ENCODE measurements at places on chromosomes 6 and 20.

GRCh38 chr6:41353333-41353732 lies 17.9 kb downstream of the NCR2 start:
- no peak for DNase-seq

GRCh38 chr6:6058054-6058444 lies 51.3 kb upstream of the NRN1 start:
- DNase-seq, result no peak

DNA sequence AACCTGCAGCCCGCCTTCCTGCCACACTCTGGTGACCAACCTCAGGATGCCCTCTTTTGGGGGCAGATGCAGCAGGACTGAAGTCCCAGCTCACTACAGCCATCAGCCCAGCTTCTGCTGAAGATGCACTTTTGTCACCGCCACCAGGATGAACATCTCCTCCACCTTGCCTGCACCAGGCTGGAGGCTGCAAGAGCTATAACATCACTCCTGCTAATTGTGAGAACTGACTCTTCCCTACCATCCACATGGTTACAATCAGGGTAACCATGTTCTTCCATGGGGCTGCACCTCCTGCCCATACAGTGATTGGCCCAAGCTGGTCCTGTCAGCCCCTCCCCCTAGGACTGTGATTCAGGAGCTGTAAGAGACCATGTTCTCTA lies 2.0 kb upstream of the ACTL10 start:
- no peak for DNase-seq

GRCh38 chr6:20028143-20028542 lies 184.1 kb downstream of the MBOAT1 start:
- DNase-seq, result no peak

GRCh38 chr20:35398660-35399144 lies 13.1 kb downstream of the UQCC1 start:
- no peak for DNase-seq

DNA sequence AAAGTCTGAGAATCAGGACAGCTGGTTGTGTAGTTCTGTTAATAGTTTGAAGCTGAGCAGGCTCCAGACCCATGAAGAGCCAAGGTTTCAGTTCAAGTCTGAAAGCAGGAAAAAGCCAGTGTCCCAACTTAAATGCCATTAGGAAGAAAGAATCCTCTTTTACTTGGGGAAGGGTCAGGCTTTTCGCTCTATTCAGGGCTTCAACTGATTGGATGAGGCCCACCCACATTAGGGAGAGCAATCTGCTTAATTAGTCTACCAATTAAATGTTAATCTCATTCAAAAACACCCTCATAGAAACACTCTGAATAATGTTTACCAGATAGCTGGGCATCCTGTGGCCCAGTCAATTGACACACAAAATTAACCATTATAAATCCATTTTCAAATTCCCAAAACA lies 462.2 kb downstream of the EPM2A start:
- no peak for DNase-seq

DNA sequence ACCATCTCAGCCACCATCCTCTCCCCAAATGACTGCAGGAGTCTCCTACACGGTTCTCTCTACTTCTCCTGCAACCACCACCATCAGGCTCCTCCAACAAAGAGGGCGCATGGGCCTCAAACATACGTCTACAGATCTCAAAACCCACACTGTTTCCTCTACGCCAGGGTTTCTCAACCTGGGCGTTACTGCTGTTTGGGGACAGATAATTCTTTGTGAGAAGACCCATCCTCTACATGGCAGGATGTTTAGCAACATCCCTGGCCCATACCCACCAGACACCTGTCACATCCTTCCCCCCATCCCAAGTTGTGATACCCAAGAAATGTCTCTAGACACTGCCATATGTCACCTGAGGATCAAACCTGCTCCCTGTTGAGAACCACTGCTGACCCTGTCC lies 45.0 kb downstream of the ELMO2 start:
- DNase-seq, result no peak

DNA sequence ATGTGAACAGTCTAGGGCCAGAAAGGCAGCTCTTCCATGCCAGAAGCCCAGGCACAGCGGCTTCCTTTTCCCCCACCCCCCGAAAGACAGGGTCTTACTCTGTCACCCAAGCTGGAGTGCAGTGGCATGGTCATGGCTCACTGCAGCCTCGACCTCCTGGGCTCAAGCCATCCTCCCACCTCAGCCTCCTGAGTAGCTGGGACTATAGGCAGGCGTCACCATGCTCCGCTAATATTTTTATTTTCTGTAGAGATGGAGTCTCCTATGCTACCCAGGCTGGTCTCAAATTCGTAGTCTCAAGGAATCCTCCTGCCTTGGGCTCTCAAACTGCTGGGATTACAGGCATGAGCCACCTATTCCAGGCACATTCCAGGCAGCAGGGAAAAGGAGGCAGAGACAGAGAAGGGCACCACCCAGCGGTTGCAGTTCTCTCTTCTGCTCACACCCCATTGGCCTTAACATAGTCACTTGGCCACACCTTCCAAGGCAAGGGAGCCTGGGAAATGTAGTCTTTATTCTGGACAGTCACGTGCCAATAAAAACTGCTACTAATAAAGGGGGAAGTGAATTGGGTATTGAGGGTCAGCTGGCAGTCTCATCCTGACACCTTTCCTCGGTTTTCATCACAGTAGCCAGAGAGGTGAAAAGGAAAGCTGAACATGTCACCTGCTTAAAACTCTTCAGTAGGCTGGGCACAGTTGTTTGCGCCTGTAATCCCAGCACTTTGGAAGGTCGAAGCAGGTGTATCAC lies 205.9 kb downstream of the ZMYND8 start:
- DNase-seq, result peak; percentile 26

DNA sequence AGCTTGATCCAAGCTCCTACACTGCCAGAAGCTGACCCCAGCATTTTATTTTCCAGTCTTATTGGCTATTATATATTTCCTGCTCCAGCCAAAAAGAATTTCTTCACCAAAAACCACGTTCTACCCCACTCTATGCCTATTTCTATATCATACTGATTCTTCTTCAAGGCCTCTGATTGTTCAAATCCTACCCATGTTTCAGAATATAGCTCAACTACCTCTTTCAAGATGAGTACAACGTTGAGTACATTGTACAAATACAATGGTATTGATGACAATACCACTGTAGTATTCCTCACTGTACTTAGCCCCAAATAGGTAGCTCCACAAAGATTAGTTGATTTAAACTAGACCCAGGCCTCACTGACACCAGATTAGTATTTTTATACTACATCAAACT lies 31.0 kb downstream of the ASCC3 start:
- DNase-seq, result no peak

DNA sequence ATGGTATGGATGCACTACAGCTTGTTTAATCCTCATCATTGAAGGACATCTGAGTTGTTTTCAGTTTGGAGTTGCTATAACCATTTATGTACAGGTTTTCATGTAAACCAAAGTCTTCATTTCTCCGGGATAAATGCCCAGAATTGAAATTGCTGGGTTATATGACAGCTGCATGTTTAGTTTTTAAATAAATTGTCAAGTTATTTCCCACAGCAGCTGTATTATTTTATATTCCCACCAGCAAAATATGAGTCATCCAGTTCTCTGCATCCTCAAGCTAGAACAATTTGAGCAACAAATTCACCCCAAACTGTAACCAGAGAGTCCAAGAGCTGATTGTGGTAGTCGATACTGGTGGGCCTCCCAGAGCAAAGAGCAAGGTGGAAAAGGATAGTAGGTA lies 161.0 kb upstream of the PRND start:
- no peak for DNase-seq

DNA sequence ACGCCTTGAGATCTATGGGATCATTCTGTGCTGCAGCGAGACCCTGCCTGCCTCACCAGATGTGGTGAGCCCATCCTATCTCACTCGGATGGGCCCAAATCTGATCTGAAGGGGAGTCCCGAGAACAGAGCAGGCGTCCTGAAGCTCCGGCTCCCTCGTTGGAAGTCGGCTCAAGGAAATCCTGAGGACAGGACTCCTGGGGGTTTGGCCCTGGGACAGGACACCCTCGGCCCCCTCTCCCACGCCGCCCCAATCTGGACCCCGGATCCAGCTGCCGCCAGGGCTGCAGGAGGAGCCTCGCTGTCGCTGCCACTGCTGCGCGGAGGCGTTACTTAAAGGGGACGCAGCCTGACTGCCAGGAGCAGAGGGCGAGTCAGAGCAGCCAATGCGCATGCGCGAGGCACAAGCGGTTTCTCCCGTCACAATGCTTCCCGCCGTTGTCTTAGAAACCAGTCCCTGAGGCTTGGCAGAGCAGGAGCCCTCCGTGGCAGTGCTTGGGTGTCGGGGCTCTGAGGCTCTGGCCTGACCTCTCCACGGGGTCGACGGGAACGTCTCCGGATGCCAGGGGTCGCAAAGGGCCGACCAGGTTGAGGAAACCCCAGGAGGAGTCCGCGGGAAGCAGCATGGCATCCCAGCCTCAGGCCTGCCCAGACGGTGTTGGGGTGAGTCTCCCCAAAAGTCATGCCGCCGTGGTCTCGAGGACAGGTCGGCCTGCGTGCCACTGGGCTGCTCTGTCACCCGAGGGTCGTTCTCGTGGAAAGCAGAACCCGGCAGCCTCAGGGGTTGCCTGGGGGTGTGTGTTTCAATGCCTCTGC lies 1567.8 kb upstream of the DEFB115 start:
- no peak for DNase-seq

GRCh38 chr6:1952740-1953360 lies 292.6 kb downstream of the GMDS start:
- no peak for DNase-seq

DNA sequence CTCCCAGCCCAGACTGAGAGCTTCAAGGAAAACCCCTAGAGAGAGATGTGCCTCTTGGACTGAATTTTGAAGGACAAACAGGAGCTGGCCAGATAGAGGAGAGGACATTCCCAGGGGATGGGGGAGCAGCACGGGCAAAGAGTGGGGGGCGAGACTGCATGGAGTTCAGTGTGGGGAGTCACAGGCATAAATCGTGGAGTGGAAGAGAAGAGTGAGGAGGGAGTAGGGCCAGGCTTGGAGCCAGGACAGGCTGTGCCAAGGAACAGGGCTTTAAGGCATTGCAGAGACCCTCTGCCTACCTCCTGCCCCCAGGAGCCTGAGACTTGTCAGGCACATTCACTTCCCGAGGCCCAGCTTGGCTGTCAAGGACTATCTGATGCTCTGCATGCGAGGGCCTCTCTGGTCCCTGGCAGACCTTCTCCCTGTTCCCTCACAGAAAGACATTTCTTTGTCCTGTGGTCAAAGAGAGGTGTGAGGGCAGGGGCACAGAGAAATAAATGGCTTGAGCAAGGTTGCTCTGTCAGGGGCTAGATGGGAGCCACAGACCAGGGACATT lies 5.2 kb upstream of the SLC22A7 start:
- DNase-seq, result no peak

DNA sequence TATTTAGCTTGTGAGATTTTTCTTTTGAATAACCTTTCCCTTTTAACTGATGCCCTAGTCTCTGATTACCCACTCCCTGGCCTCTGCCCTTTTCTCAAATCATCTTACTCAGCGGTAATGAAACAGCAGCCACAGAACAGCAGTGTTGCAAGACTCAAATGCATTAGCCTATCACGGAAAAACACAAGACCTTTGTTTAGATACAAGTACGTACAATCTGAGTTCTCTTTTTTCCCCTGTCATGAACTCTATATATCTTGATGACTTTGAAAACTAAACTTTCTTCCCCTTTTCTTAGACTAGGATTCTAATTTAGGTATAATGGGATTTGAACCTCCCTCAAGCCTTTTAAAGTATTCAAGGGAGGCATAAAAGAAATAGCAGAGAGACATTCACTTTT lies 1034.9 kb downstream of the EYS start:
- no peak for DNase-seq

DNA sequence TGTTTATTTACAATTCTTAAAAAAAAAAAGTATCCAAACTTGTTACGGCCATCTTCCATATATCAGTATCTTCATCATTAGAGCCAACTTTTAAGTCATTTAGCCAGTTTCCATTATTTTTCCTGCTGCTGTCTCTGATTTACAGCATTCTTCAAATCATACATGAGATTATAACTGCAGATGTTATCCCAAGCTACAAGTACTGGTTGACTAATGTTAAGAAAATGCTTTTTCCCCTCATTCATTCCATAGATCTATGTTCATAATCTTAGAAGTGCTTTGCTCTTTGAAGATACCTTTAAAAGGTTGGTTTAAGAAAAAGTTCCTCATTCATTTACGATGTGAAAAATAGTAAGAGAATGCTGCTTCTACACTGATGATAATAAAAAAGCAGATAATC lies 158.7 kb downstream of the RNGTT start:
- DNase-seq, result no peak

- DNase-seq, result no peak
These were observed 282.8 kb downstream of the ALDH8A1 start for GRCh38 chr6:134667111-134667510.

DNA sequence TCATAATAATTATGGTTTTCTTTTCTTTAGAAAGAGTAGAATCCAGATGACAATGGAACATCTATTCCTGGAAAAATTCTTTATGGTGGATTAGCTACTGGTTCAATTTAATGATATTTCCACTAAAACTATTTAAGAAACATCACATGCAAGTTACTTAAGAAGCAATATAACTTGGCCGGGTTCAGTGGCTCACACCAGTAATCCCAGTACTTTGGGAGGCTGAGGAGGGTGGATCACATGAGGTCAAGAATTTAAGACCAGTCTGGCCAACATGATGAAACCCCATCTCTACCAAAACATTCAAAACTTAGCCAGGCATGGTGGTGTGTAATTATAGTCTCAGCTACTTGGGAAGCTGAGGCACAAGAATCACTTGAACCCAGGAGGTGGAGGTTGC lies 65.9 kb upstream of the SMLR1 start:
- no peak for DNase-seq

DNA sequence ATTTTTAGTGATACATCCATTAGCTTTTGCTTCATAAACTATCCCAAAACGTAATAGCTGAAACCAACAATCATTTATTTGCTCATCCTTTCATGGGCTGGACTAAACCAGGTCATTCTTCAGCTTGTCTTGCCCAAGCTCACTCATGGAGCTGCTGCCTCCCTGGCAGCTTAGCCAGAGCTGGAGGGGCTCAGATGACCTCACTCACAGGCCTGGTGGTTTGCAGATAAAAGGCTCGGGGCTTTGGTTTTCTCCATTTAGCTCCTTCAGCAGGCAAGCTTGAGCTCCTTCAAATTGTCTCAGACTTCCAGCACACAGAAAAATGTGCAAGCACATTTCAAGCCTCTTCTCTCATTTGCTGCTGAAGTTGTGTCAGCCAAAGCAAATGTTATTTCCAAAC lies 139.1 kb downstream of the BTBD3 start:
- DNase-seq, result no peak

- DNase-seq, result no peak
These were observed 8.5 kb downstream of the TRMT11 start for GRCh38 chr6:125994670-125995488.
